ENCODE measurements at places on chromosomes 11 and 22. TPM values are rescaled to one million over a fixed set of nuclear protein-coding genes. Genes with fewer than 3 reads are reported as not detected.
A peak's percentile ranks its signal among the peaks of the same experiment; 100 is the strongest.

DNA sequence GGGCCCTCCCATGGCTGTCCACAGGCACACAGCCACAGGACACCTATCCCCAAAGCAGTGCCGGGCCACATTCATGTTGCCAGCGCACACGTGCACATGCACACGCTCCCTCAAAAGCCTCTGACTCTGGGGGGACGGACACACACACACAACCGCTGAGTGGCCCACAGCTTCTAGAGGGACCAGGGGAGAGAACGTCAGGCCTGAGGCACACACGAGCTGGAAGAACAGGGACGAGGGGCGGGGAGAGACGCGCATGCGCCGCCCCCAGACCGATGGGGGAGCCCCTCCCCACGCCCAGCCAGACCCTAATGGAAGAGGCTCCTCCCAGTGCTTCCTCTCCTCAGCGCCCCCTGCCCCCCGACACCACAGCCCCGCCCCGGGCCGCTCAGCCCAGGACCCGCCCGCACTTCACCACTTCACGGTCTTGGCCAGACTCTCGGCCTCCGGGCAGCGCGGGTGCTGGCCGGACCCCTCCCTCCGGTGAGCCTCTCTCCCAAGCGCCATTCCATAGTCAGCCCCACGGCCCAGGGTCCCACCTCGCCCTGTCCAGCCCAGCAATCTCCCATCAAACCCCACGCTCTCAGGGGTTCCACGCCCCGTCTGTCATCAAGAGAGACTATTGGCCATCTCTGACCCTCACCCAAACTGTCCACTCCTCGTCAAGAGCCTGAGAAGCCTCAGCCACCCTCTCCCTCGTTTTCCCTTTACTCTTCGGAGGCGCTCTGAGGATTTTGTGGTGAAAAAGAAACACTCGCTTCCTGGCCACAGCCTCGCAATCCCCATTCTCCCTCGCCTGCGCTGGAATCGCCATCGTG is 11.7 kb downstream of the NRXN2 start:
- DNase-seq, result no peak

GRCh38 chr22:47189056-47189916 is 426.8 kb downstream of the TBC1D22A start:
- DNase-seq, result no peak

The GAS2 gene
- 9.1 TPM for total RNA-seq

The SYT12 gene
- 0.19 TPM for total RNA-seq

The CST6 gene
- not detected for total RNA-seq

The KDM4D gene
- 1.7 TPM for total RNA-seq

GRCh38 chr22:21014202-21014725 is 701 bp upstream of the P2RX6 start:
- peak; percentile 89 for DNase-seq

DNA sequence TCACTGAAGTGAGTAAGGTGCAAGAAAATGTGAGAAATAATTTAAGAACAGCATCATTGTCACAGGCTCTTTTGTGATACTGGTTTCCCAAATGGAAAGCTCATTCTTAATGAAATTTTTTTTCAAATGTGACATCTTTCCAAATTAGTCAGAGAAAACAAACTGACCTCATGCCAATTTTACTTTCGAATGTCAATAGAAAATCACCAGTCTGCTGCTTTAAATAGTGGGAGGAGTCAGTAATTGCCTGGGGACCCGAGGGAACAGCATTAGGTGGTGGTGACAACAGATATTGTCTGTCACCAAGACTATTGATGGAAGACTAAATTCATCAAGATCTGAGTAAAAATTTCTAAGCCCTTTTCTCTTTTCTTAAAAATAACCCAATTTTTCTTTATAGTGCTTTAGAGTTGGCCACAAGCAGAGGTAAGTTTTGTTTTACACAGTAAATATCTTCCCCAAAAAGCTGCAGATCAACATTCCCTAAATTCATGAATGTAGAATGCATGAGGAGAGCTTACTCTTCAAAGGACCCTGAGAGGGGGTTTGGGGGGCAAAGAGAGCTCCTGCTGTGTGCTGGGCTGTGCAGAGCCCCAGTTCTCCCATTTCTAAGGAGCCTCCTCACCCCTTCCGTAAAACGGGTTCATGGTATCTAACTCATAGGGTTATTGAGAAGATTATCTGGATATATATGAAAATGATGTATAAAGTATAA is 95.1 kb downstream of the PIWIL4 start:
- DNase-seq, result no peak

- no peak for DNase-seq
Measured at GRCh38 chr11:26227883-26228502, 103.9 kb upstream of the ANO3 start.

- DNase-seq, result no peak
Measured at GRCh38 chr11:64023712-64024710, 11.7 kb upstream of the FLRT1 start.

DNA sequence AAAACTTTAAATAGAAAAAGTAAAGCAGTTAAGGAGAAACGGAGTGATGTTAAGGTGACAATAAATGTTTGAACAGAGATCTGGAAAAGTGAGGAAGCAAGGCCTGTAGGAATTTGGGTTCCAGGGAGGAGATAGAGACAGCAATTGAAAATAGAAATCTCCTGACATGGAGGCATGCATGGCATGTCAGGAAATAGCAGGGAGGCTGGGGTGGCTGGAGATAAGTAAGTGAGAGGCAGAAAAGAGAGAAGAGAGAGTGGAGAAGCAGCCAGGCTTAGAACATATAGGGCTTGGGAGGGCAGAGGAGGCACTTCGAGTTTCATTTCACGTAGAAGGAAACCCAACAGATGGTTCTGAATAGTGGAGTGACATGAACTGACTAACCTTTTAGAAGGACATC is 185.5 kb downstream of the LRRC4C start:
- DNase-seq, result no peak

DNA sequence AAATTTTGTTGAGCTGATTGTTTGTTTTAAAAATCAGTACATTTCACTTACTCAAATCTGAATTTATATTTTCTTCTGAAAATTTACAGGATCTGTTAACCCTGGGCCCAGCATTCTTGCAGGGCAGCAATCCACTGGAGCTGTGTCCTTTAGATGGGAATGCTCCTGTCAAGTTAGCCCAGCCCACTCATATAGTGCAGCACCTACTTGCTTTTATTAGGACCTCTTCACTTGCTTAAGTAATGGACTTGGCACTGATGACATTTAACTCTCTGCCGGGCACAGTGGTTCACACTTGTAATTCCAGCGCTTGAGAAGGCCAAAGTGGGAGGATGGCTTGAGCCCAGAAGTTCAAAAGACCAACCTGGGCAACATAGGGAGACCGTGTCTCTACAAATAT is 89.6 kb downstream of the HSD17B12 start:
- DNase-seq, result no peak

DNA sequence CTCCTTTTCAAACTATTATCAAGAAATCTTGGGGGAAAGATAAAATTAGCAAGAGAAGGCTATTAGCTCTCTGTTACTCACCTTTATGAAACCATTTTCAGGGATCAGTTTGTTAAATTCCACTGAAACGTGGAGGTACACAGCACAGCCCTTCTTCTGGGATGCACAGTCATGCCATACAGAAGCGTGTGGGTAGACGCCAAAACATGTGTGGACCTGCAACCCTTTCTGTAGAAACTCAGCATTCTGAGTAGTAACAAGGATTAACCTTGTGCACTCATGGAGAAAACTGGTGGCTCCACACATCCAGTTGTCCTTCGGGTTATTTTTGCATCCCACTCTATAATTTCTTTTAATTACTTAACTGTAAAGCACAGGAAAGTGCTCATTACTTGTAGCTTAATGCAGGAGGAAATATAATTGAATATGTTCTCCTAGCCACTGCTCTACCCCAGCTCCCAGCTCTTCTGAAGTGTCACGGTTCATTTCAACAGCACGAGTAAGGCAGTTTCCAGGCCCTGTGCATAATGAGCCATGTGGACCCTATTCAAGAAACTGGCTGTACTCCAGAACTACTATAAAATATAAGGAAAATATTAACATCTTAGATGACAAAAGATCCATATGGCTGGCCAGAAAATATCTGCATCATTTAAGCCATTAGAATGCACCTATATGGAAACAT is 26.1 kb downstream of the BDNF start:
- DNase-seq, result no peak
